ENCODE measurements at places on chromosomes 7 and 10.

DNA sequence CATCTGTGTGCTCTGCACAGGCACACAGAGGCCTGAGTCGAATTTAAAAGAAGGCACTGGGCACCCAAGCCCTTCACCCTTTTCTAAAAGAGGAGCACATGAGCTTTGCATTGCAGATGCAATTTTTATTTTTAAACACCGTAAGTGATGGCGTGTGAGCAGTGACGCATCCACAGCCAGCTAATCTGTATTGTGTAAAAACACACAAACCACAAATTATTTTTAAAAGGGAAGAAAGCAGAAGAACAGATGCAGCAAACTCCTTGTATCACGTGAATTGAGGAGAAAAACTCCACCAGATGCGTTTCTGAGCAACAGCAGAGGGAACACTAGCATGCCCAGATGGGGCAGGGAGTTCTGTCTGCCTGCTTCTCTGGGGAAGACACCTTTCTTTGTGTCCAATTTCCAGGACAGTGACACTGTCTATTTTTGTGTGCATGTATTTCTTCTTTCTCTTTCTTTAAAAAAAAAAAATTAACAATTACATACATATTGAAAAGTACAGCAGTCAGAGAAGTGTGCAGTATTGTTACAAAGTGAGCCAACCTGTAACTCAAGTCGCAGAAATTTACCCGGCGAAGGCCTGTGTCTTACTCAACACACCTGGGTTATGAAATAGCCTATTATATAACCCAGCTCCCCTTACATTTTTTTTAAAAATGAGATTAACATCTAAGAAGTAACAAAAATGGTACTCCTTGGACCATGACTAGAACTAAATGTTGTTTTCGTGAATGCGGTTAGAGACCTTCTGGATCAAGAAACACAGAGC, 39.2 kb downstream of the EEPD1 start:
- no peak for DNase-seq

DNA sequence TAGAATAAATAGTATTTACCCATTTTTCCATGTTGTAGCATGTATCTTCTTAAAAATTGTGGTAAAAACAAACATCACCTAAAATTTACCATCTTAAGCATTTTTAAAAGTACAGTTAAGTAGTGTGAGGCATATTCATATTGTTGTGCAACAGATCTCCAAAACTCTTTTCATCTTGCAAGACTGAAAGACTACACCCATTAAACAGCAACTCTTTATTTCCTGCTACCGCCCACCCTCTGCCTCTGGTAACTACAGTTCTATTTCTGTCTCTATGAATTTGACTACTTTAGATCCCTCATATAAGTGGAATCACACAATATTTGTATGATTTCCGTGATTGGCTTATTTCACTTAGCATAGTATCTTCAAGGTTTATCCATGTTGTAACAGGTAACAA, 40.0 kb upstream of the AGBL3 start:
- no peak for DNase-seq

- no peak for DNase-seq
Observed at GRCh38 chr7:85070967-85071628, 115.8 kb downstream of the SEMA3D start.

GRCh38 chr7:27346531-27347275, 104.1 kb downstream of the EVX1 start:
- DNase-seq: no peak

DNA sequence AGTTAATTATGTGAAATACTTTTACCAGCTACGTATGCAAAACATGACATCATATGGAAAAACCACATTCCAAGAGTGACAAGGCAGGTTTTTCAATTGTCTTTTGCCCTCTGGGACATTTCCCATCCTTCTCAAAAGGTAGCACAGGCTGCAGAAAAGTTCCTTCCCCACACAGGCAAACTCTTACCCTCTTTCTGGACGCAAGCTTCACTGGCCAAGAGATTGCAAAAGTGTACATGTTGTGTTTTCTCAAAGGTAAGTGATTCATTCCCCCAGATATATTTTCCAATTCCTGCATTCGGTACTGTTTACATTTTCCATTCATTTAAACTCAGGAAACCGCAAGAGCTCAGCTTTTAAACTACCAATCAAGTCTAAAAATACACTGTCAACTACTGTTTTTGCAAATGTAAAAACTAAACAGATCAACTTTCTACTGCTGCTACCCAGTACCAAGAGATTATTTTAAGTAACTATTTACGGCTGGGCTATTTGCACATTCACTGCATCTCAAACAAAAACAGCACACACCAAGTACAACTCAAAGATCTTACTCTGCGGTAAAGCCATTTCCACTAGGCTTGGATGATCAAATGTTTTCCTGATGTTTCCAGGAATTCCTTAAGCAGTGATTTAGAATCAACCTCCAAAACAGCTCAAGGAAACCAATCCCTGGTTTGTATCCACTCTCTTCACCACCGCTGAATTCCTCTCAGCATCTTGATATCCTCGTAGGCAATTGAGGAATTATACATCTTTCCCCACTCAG, 233.6 kb upstream of the CCDC6 start:
- DNase-seq: no peak

- DNase-seq: no peak
Observed at GRCh38 chr7:70416986-70417655, 714.8 kb upstream of the GALNT17 start.

GRCh38 chr10:10092581-10092980, 925.1 kb upstream of the CELF2 start:
- DNase-seq: no peak
